ENCODE measurements at places on chromosomes 5 and 9.

DNA sequence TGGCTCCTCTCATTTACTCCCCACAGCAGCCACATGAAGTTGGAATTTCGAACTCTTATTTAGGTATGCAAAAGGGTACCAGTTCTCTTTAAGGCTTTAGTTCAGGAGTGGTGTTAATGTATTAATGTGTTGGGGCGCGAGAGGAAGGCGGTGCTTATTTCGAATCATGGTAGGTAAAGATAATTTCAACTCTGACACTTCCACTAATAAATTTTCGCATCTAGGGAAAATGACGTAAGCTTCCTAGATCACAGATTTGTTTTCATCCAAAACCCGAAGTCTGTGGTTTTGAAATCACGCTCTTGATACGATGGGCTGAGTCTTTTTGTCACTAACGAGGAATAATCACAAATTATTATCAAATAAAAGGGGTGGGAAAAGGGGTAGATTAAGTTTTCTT, 681 bp downstream of the PPWD1 start:
- peak; percentile 25 for DNase-seq

DNA sequence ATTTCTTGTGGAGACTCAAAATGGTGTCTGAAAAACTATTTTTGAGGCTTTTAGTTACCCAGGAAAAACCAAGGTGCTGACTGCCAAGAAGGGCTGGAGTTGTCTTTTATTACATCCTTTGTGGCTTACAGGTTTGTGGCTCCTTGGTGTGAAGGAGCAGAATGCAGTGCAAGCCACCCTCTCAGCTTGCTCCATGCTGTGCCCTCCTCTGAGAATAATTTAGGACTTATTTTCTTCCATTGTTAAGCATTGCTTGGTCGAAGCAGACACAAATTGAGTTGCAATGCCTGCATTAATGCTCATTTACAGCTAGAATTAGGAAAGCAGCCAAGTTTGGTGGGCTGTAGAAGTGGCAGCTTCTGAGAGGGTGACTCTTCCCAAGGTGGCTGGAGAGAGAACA, 272.2 kb downstream of the KIF4B start:
- no peak for DNase-seq

- no peak for DNase-seq
These were observed 3.5 kb downstream of the PAIP1 start for GRCh38 chr5:43553381-43553780.

- peak; percentile 87 for DNase-seq
These were observed at the start of gene ANXA6 for GRCh38 chr5:151157426-151158286. ANXA6 (minus strand) TSS chr5:151157779; CDS start chr5:151147901, 9,878 bp downstream.

GRCh38 chr5:121698690-121699089, 153.0 kb upstream of the FTMT start:
- DNase-seq = peak; percentile 78

- no peak for DNase-seq
These were observed 23.9 kb upstream of the TMC1 start for GRCh38 chr9:72497447-72498046.

DNA sequence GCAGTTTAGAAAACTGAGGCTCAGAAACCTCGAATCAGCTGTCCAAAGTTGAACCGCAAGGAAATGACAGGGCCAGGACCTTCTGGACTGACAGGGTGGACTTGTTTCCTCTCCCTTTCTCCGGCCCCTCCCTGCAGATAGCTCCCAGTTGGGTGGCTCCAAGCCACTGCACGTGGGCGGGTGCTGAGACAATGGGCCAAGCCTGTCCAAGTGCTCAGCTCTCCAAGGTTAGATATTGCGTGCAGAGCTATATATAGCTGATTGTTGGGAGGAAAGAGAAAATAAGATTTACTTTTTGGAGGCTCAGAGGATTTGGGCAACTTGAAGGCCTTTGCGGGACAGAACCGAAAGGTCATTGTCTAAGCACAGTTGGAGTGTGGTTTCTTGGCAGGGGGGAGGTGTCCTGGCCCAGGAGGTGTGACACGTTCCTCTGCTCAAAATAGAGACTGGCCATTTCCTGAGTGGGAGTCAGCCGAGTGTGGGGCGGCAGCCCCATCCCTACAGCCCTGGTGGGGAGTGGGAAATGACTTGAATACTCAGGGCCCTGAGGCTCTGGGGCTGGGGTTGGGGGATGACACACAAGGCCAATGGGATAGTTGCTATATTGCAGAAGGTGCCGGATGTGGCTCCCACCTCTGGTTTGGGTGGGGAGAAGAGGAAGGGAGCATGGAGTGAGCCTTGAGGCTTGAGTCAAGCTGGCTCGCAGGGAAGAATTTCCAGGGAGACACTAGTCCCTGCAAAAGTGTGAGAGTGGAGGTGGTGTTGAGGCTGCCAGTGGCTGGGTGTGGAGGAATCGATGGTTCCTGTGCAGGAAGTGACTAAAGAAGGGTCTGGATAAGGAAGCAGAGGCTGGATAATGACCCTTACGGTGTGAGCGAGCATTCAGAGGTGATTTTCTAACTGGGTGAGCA, 44.4 kb upstream of the SMAD5 start:
- DNase-seq = no peak

GRCh38 chr5:178818094-178818493, 41.7 kb upstream of the ZNF354B start:
- no peak for DNase-seq

DNA sequence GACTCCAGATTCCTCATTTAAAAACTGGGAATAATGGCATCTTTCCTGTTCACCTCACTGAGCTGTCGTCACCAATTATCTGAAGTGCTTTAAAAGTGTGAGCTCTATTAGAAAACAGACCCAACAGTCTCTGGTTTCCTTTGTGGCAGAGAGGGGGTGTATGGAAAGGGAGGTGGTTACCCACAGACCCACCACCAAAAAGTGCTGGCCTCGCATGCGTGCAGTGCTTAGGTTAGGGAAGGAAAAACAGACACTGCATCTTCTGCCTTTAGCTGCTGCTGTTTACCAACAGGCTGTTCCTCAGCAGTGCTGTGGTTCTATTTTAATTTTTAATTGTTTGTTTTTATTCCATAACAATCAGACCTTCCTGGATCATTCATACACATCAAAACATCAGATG, 249.6 kb downstream of the PIK3R1 start:
- DNase-seq = peak; percentile 35

DNA sequence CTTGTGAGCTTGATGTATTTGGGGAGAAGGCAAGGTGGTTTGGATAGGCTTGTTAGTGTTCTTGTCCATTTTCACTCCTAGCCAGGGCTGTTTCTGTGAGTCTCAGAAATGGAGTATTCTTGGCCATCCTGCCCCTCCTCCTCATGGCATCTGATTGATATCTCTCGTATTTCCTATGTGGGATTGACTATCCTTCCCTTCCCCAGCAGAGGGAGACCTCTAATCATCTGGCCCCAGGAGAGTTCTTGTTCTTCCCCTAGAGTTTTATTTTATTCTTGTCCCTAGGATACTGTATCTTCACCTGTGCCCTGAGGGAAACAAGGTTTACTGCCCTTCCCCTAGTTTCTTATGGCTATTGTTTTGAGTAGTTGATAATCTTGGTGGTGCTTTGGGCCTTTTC, 114.4 kb downstream of the VPS13A start:
- DNase-seq = peak; percentile 57

- DNase-seq = no peak
These were observed 79.3 kb upstream of the SH3PXD2B start for GRCh38 chr5:172533399-172534228.

DNA sequence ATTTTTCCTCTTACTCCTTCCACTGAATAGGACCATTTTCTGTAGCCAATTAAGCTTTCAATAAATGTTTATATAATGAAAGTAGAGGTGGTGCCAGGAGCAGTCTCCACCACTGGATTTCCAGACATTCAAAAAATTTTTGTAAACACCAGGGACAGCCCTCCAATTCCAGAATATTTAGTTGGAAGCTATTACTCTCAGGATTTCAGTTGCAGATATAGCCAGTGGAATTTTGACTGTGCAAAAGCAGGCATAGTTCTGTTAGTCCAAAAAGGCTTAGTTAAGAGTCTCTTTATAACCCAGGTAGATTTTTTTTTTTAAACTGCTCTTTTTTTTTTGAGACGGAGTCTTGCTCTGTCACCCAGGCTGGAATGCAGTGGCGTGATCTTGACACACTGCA, 138.1 kb upstream of the DMRT1 start:
- DNase-seq = no peak

DNA sequence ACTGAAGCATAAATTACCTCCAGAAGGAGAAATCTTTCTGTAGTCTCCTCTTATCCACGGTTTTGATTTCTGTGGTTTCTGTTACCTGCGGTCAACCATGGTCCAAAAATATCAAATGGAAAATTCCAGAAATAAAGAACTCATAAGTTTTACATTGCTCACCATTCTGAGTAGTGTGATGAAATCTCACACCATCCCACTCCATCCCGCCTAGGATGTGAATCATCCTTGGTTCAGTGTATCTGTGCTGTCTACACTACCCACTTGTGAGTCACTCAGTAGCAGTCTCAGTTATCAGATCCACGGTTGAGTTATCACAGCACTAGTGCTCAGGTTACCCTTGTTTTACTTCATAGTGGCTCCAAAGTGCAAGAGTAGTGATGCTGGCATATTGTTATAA, 371.2 kb downstream of the NFIB start:
- no peak for DNase-seq
